Right ventricle myocardium superior (tissue), 1 donor: ENCODE measurements at places on chromosomes 6 and 20. TPM values are rescaled to one million over a fixed set of nuclear protein-coding genes. Genes with fewer than 3 reads are reported as not detected.
A peak's percentile ranks its signal among the peaks of the same experiment; 100 is the strongest.

Gene KIF3B
- 8.6 TPM for total RNA-seq

Gene SPTLC3
- total RNA-seq = 5.9 TPM

Gene SLCO4A1
- total RNA-seq = 12.1 TPM

Gene SLC12A5
- not detected for total RNA-seq

Gene ADGRF5
- total RNA-seq = 41.1 TPM

Gene AGPAT4
- total RNA-seq = 2.1 TPM

Gene ERVFRD-1
- total RNA-seq = 0.05 TPM

Gene BCLAF1
- 59.5 TPM for total RNA-seq

Gene SIRPG
- not detected for total RNA-seq

GRCh38 chr6:27148404-27148795 is 99.1 kb upstream of the PRSS16 start:
- no peak for DNase-seq

DNA sequence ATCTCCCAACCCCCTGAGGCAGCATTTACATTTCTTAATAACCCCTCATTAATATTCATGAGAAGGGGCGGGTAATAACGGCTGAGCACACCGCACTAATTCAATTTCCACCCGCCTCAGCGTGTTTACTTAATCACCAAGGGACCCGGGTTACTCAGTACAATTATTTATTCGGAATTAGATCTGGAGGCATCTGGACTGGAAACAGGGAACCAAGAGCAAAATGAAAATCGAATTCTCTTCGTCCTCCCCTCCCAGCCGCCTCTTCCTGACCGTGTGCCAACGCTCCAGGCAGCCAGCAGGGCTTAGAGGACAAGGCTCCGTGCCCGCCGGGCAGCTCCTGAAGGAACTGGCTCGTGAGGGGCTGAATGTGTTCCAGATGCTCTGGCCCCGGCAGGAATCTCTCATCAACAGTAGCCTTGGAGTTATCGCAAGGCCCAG is 23.5 kb upstream of the CTNNBL1 start:
- peak; percentile 50 for DNase-seq

DNA sequence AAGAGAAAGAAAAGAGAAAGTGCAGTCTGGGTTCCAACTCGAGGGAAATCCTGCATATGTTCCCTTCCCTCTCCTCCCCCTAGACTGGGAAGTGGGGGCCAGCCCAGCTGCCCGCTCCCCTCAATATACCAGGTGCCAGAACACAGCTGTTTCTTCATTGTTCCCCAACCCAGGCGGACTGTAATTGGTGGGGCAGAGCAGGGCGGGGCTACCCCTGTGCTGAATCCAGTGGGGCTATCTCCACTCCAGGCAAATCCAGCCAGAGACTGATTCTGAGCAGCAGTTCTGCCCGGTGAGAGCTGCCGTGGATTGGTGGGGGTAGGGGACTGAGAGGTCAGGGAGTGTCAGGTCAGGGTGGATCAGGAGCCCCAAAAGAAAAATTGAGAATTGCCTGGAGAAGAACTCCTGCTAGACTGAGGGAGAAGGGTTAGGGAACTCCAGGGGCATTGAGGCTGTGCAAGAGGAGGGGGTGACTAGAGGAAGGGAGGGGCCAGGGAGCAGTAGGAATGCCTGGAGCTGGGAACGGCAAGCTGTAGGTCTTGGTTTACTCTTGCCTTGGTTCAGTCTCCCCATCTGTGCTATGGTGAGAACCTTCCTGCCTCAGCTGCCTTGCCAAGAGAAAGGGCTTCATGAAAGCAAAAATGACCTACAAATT is at the start of gene MYMX:
MYMX (plus strand) TSS at position 250 of the 655 bp plus-strand sequence. CDS start 546 bp downstream, outside the sequence.
- DNase-seq = peak; percentile 72

DNA sequence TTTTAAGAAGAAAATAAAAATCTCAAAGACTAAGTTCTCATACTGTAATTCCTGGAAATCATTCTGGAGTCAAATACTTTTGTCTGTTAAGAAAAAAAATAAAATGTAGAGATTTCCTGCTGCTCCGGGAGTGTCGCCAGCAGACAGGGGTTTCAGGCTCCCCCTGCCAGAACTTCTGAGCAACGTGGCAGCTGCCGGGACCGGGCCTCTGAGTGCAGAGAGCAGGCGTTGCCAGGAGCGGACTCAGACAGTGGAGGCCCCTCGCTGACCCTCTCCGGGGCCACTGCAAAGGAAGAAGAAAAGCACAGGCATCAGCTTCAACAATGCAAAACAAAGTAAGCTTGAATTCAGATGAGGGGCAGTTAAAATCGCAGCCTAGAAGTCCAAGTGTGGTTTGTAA is 95.5 kb downstream of the THBS2 start:
- DNase-seq = peak; percentile 82

- no peak for DNase-seq
Observed at GRCh38 chr6:30543821-30544220, 12.5 kb downstream of the GNL1 start.

DNA sequence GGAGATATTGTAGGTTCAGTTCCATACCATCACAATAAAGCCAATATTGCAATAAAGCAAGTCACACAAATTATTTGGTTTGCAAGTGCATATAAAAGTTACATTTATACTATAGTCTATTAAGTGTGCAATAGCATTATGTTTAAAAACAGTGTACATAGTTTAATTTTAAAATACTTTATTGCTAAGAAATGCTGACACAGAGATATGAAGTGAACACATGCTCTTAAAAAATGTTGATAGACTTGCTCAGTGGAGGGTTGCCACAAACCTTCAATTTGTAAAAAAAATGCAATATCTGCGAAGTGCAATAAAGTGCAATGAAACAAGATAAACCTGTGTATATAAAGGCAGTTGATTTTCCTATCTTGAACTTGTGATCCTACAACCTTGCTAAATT is 161.5 kb downstream of the PRDM13 start:
- DNase-seq = no peak

GRCh38 chr20:45247865-45248264 is 6.5 kb downstream of the SLPI start:
- DNase-seq = no peak
